ENCODE measurements at places on chromosomes 4 and X.
A peak's percentile ranks its signal among the peaks of the same experiment; 100 is the strongest.

DNA sequence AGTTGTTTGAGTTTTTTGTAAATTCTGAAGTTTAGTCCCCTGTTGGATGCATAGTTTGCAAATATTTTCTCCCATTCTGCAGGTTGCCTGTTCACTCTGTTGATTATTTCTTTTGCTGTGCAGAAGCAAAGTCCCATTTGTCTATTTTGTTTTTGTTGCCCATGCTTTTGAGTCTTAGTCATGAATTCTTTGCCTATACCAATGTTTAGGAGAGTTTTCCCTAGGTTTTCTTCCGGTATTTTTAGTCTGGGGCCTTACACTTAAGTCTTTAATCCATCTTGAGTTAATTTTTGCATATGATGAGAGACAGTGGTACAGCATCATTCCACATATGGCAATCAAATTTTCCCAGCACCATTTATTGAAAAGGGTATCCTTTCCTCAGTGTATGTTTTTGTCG is 405.8 kb upstream of the RPS6KA3 start:
- DNase-seq, result no peak

DNA sequence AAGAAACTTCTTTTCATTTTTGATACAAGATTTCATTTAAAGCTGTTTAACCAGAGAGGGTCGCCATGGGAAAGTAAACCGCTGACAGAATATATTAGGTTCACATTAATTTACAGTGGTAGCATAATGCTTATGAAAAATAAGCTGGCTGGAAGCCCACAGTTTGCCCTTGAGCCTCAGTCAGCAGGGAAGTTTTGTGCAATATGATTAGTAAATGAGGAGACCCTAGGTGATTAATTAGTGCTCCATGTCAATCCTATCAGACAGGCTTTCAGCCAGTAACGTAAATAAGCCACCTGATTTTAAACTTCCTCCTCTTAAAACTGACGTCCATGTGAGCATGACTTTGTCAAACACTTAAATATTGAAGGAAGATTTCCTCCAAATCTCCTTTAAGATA is 134.2 kb downstream of the TSPAN5 start:
- no peak for DNase-seq

DNA sequence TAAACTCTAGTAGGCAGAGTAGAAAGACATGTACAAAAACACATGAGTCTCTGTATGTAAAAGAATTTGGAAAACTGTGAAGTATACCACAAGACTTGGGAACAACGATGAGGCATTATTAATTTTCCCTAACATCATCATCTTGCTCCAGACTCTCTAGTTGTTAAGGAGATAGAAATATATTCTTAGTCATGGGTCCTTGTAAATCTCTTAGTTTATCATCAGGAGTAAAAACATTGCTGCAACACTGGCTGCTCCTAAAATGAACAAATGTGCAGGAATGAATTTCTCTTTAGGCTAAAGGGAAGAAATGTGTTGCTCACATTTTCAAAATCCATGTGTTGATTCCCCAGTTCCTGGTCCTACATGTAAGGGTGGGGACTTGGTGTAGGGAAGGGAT is 384.6 kb downstream of the STIM2 start:
- DNase-seq, result no peak

- DNase-seq, result no peak
Measured at GRCh38 chrX:40976981-40977380, 108.3 kb upstream of the USP9X start.

DNA sequence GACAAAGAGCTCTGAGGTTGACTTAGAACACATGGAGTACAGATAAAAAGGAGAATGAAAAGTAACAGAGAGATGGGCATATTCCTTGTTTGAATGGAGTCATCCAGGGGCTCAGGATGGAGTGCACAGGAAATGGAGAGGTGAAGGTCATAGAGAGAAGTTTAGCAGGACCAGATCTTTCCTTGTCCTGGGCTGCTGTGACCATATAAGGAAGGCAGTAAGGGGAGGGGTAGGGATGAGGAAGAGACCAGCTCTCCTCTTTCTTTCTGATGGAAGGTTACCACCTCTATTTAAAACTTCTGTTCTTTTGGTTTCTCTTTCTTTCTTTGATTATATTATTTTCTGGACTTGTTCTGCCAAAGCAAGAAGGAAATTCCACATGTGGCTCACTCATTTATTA is 27.0 kb downstream of the AR start:
- no peak for DNase-seq

GRCh38 chr4:85833302-85833701 is 358.4 kb downstream of the ARHGAP24 start:
- no peak for DNase-seq

- no peak for DNase-seq
Measured at GRCh38 chr4:17029964-17030363, 131.5 kb upstream of the LDB2 start.

DNA sequence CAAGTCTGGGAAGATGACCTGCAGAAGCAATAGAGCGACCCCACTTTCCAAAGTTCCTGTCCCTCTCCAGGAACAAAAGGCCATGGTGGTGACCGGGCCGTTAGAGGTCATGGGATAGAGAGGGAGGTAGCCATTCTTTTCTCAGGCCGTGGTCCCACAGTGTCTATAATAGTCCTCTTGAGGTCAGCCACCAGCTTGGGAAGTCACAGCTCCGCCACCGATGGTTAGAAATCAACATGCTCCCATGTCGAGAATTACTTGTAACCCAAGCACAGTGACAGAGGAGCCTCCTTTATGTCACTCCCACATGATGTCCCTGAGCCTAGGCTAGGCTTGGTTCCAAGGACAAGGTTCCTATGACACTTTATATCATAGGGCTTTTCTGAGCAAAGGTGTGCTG is 48.3 kb upstream of the CBR4 start:
- no peak for DNase-seq

GRCh38 chr4:137609718-137610430 is 77.6 kb upstream of the PCDH18 start:
- no peak for DNase-seq

- no peak for DNase-seq
Measured at GRCh38 chr4:181478656-181479055, 764.5 kb upstream of the TENM3 start.

GRCh38 chr4:88102026-88102425 is 56.4 kb downstream of the ABCG2 start:
- no peak for DNase-seq

- no peak for DNase-seq
Measured at GRCh38 chr4:89800012-89800516, 36.9 kb downstream of the SNCA start.

- DNase-seq, result peak; percentile 57
Measured at GRCh38 chr4:146132445-146132844, 43.1 kb upstream of the LSM6 start.

DNA sequence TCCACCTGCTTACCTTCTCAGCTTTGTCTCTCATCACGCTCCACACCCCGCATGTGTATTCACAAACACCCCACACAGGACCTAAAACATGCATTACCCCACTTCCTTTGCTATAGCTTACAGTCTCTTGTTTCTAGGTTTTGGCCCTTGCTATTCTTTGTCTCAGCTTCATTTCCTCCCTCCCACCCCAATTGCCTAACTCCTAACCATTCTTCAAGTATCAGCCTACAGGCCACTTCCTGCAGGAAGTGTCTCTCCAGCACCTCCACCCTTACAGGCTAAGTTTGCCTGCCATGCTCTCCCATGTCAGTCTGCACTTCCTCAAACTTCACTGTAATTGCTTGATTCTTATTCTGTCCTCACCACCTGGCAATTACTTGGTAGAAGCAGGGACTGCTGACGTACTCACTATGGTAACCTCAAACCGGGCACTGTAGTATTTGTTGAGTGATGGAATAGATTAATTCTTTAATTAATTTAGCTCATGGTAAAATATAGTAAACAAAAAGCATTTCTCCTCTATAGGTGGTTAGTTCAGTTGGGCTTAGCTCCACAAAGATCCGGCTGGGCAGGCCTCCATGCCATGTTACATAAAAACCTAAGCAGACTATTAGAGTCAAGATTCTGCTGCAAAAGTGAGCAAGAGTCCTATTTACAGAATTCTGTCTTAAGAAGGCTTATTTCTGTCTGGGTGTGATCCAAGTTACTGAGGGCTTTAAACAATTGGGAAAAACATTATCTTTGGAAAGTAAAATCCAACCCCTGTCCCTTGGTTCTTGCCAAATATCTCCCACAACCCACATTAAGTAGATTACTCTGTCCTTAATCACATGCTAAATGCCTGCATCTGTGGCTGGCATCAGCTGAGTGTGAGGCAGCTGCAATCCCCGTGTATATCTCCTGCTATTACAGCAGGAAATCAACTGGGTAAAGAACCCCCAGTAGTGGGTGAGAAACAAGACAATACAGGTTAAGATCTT is 124.7 kb upstream of the CPEB2 start:
- DNase-seq, result no peak

- DNase-seq, result no peak
Measured at GRCh38 chrX:31808357-31808756, 736.5 kb upstream of the FTHL17 start.

DNA sequence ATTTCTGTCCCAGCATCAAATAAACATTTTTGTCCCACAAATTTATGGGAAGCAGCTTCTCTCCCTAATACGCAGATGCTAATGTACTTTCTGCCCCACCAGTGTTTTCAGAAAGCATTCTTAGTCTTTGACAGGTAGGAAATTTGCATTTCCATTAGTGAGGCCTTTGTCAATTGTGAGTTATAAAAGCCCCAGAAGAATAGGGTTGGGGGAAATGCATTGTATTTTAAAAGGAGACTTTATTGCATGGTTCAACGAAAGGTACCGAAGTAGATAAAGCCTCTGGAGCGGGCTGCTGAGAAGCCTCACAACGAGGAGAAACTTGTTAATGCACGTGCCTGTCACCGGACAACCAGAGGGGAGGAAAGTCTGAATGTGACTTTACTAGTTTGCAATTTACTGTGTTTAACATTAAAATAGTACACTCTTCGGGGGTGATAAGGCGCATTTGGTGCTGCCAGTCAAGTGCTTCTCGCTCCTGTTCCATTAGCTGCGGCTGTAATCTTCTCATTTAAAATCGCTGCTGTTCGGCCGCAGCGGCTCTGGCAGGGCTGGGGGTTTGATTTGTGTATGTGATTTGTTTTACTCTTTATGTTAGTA is 63.4 kb downstream of the DCTD start:
- DNase-seq, result no peak

DNA sequence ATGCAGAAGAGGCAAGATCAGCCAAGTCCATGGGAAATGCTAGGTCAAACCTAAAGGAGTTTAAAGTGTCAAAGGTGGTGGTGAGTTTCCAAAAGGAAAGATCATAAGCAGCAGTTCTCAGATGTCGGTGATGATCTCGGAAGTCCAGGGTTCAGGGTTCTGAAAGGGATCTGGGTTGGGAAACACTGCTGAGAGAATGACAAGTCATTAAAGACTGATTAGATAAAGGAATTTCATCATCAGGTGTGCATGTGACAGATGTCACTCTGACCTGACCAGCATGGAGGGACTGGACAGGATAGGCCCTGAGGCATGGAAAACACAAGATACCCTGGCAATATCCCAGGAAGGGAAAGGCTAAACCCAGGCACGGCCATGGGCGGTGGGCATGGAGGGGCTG is 195.7 kb upstream of the TBL1X start:
- no peak for DNase-seq

GRCh38 chr4:7068279-7068842 is 497 bp upstream of the GRPEL1 start:
- no peak for DNase-seq

DNA sequence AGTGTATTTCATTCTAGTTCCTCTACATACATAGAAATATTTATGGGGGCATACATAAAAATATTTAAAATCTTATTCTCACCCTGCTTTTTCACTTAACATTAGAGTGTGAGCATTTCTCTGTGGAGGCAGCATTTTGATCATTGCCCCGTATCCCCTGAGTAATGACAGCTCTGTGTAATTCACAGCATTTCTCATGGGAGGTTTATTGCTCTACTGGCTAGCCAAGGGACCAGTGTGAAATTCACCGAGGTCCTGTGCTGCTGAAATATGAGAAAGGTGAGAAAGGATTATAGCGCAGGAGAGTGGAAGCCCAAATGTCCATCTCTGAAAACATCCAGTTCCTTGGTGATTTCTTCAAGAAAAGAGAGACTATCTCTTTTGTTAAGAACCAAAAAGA is 22.9 kb downstream of the PDGFC start:
- DNase-seq, result no peak

DNA sequence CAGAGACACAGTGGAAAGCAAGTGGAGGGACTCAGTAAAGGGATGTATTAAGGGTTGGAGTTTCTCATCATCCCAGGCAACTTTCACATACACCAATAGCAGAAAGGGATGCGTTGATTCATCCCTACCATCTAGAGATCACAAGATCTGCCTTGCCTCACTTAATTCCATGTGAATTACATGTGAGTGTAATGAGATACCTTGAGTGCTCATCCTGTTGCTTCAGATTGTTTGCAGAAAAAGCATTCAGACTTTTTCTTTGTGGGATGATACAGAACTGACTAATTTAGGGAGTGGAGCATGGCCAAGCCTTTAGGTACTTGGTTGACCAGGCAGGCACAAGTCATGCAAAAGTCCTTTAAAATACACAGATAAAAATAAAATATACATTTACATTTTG is 124.8 kb upstream of the SLIT2 start:
- DNase-seq, result no peak
